ENCODE measurements at places on chromosomes 6 and 20. TPM values are rescaled to one million over a fixed set of nuclear protein-coding genes. Genes with fewer than 3 reads are reported as not detected.

FGD2 gene
- 3.4 TPM for total RNA-seq

LY86 gene
- 1.5 TPM for total RNA-seq

SLC24A3 gene
- total RNA-seq, result 8.0 TPM

SLC22A7 gene
- total RNA-seq, result not detected

DDX43 gene
- 11.0 TPM for total RNA-seq

DCDC2 gene
- total RNA-seq, result 2.5 TPM

- DNase-seq, result no peak
- no peaks in the 10 kb centered on the region for H3K27me3 ChIP-seq
- H3K4me1 ChIP-seq, result no peaks in the 10 kb centered on the region
- H3K4me3 ChIP-seq, result no peak overlapping the region
- H3K36me3 ChIP-seq, result no peaks in the 10 kb centered on the region
Observed at GRCh38 chr6:136052031-136052430, 198.1 kb downstream of the MTFR2 start.

DNA sequence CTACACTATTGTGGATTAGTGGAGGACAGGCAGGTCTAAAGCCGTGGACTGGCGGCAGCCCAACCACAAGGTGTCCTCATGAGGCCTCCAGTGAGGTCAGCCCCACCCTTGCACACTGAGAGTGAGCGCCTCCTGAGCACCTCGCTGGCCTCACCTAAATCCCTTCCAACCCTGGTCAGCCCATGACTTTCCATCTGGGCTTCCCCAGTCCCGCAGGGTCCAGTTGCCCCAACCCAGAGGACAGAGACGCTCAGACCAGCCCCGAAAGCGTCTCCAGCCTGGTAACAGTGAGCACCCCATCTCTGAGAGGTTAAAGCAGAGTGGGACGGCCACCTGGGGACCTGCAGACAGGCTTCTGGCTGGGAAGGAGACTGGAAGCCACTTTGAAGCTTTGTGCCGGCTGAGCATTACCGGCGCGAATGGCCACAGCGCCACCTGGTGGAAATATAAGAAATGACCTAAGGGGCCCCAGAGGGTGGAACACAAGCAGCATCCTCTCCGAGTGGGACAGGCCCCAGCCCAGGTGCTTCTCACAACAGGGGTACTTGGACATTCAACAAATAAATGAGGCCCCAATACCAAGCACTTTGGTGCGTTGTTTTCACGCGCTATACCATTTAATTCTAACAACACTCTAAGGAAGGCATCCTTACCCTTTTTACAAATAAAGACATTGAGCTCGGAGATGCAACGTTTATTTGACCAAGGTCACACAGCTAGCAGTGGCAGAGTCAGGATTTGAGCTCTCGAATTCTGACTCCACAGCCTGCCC lies 65.7 kb upstream of the TOP1 start:
- H3K27me3 ChIP-seq, result no peaks in the 10 kb centered on the region
- H3K4me1 ChIP-seq, result no peaks in the 10 kb centered on the region
- no peak overlapping the region for H3K27ac ChIP-seq
- no peaks in the 10 kb centered on the region for H3K36me3 ChIP-seq
- H3K4me3 ChIP-seq, result no peak overlapping the region

DNA sequence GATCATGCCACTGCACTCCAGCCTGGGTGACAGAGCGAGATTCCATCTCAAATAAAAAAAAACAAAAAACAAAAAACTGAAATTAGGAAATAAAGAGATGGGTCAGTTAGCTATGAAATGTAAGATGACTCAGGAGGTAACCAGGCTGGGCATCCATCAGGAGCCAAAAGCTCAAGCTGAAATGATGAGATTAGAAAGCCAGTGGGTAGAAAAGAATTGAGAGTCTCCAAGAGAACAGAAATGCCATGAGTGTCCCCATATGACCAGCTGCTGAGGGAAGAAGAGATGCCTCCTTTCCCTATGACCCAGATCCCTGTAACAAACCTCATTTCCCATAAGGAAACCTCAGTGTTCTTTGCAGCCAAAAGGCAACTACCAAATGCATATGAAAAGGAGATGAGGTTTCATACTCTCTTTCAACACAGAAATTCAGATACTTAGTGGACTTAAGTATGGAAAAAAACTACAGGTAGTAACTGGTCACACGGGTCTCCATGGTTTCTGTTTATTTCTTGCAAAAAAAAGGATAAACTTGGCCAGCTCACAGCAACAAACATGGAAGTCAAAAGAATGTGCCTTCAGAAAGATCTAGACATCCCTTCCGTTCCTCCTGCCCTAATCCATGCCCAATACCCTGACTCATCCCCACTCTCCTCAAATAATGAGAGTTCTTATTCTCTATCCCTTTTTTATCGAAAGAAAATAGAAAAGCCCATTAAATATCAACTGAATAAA lies 8.1 kb downstream of the ARHGAP18 start:
- H3K4me1 ChIP-seq, result no peaks in the 10 kb centered on the region
- no peak for DNase-seq
- no peaks in the 10 kb centered on the region for H3K27me3 ChIP-seq
- no peak overlapping the region for H3K27ac ChIP-seq
- no peaks in the 10 kb centered on the region for H3K36me3 ChIP-seq
- no peak overlapping the region for H3K4me3 ChIP-seq

DNA sequence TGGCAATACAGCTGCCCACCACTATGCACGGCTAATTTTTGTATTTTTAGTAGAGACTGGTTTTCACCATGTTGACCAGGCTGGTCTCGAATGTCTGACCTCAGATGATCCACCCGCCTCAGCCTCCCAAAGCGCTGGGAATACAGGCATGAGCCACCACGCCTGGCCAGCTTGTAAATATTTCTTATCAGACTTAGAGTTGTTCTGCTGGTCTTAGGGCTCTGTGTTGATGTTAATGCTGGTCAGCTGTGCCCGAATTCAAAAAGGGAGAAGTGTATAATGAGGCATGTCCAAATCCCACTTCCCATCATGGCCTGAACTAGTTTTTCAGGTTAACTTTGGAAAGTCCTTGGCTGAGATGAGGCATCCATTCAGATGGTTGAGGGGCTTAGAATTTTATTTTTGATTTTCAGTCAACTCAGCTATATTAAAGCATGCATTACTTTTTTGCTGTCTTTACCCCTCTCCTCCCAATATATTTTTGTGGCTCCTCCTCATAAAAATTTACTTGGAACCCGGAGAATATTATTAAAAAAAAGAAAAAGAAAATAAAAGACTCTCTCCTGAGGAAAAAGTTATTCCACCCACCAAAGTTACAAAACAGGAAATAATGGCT lies 47.7 kb downstream of the ADAT2 start:
- no peak overlapping the region for H3K4me3 ChIP-seq
- H3K27me3 ChIP-seq, result no peaks in the 10 kb centered on the region
- no peaks in the 10 kb centered on the region for H3K36me3 ChIP-seq
- no peak overlapping the region for H3K27ac ChIP-seq
- no peak for DNase-seq

DNA sequence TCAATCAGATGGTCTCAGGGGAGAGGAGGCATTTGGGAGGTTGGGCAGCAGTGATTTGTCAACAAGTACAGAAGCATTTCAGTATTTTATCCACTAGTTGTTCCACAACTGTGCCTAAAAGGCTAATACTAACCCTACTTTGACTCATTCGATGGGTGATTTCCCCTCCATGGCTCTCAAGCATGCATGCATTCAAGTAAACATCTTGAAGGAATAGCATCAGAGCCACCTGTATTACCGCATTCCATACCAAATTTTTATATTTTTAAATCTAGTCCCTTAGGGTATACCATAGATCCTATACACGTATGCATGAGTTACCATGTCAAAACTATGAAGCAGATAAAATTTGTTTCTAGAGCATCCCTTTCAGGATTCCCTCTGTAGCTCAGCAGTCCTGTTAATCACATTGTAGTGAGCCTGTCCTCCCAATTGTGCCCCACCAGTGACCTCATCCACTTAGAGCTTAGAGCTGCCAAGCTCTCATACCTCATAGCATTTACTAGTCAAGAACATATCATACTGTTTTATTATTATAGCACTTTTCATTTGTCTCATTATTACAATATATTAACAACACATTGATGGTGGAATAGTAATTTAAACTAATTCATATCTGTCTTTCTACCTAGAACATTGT lies 213.8 kb downstream of the LAMA2 start:
- H3K27ac ChIP-seq, result no peak overlapping the region
- H3K36me3 ChIP-seq, result no peaks in the 10 kb centered on the region
- H3K27me3 ChIP-seq, result no peaks in the 10 kb centered on the region
- no peak overlapping the region for H3K4me3 ChIP-seq
- H3K4me1 ChIP-seq, result no peaks in the 10 kb centered on the region
- DNase-seq, result no peak

- H3K27me3 ChIP-seq, result no peaks in the 10 kb centered on the region
- no peaks in the 10 kb centered on the region for H3K36me3 ChIP-seq
- H3K4me1 ChIP-seq, result no peaks in the 10 kb centered on the region
- H3K4me3 ChIP-seq, result no peak overlapping the region
Observed at GRCh38 chr6:154538640-154539191, 28.2 kb upstream of the CNKSR3 start.

DNA sequence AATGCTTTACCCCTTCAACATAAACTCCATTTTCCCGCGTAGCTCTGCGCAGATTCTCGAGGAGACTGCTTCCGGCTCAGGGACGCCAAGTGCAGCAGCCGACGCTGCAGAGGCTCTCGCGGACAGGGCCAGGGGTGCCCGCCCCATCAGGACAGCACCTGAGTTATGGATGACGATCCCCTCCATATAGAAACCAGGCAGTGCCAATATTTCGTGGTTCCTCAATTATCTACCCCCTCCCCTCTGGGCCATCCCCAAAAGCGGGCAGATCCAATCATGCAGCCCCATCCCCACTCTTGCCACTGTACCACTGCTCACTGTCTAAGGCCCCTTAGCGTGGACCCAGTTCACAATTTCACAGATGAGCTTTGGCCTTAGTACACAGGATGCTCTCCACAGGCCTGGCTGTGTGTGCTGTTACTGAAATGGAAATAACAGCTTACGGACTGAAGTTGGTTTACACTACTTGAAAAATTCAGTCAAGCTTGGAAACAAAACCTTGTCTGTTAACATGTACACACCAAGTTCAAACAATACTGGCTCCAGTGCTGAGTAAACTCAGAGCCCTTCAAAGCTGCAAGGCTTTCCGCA lies 74.5 kb downstream of the DACT2 start:
- no peaks in the 10 kb centered on the region for H3K36me3 ChIP-seq
- no peak for DNase-seq
- H3K4me1 ChIP-seq, result no peaks in the 10 kb centered on the region
- H3K4me3 ChIP-seq, result no peak overlapping the region

GRCh38 chr20:38386004-38386403 lies 39.7 kb downstream of the LBP start:
- no peak for DNase-seq
- no peaks in the 10 kb centered on the region for H3K27me3 ChIP-seq
- no peak overlapping the region for H3K27ac ChIP-seq
- H3K36me3 ChIP-seq, result no peaks in the 10 kb centered on the region
- H3K4me3 ChIP-seq, result no peak overlapping the region

DNA sequence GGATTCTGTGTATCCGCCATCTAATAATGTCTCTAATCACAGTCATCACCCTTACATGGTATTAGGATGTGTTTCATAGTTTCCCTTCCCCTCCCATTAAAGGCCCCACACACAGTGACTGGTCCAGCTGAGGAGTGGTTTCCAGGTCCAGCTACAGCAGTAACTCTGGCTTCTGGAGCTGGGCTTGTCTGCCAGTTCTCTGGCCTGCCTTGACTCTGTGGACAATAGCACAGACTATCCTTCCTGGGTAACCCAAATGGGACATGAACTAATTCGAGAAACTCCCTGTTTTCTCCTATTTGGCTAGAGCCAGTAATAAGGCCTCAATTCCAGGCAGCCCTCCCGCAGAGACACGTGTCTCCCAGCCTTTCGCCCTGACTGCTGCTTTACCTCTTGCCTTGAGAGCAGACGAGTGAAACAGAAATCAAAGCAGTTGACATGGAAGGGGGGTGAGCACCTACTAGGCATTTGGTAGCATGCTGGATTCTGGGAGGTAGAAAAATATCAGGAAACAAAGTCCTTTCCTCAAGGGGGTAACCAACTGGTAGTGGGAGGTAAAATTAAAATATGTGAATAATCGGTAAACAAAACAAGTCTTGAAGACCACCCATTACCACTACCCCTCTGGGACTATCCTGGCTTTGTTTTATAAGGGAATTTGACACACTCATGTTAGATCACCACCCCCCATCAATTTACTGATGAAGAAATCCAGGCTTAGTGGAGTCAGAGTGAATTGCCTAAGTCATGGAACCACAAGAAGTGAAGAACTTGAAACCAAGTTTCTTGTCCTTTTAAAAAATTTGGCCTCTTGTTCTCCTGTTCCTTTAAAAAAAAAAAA lies 1.2 kb downstream of the TRAF3IP2 start:
- H3K27ac ChIP-seq, result peak overlapping the region; percentile 90
- H3K27me3 ChIP-seq, result no peaks in the 10 kb centered on the region
- H3K4me3 ChIP-seq, result peak overlapping the region; percentile 45
- peaks cover 28% of the 10 kb centered on the region for H3K4me1 ChIP-seq
- peak; percentile 34 for DNase-seq
- no peaks in the 10 kb centered on the region for H3K36me3 ChIP-seq

DNA sequence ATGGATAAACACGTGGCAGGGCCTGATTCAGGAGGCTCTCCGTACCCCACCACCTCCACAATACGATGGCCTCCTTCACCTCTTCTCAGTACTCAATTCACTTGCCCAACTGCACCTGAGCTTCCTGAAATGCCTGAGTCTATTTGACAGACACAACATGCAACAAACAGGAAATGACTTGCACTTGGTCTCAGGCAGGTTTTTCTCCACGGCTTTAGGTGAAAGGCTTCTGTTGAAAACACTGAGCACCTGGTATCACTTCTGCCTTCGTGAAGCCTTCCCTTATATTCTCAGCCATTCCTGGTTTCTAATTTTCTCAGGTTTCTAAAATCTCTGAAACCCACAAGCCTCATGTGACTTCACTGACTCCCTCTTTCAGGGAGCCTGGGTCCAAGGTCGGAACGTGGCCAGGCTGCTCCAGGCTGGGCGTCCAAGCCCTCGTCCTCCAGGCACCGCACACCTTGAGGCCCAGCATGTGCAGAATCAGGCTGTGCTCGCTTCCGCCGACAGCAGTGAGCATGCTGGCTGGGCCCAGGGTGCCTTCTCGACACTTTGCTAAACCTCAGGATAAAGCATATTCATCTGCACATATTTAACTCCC lies 34.7 kb downstream of the TAF4 start:
- no peaks in the 10 kb centered on the region for H3K4me1 ChIP-seq
- no peak overlapping the region for H3K4me3 ChIP-seq
- no peak overlapping the region for H3K27ac ChIP-seq
- no peak for DNase-seq
- no peaks in the 10 kb centered on the region for H3K27me3 ChIP-seq

DNA sequence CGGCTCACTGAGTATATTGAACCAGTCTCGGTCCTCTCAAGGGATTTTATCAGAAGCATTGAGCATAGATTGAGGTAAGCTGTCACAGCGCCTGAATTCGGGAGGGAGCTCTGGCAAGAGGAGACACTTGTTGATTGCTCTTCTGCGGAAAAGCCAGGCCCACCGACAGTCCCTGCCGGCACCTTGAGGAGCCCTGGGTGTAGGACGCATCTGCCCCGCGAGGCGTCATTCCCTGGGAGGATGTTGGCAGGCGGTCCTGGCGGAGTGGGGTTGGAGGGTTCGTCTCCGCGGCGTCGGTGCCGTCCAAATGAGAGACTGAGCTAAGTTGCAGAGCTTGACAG lies 843 bp downstream of the FBXO9 start:
- peak; percentile 25 for DNase-seq
- peaks cover 9% of the 10 kb centered on the region for H3K4me1 ChIP-seq
- peak overlapping the region; percentile 93 for H3K27ac ChIP-seq
- no peaks in the 10 kb centered on the region for H3K36me3 ChIP-seq
- H3K27me3 ChIP-seq, result no peaks in the 10 kb centered on the region

Data from prostate gland (tissue), 2 donors.